ENCODE measurements at places on chromosomes 4 and X.

GRCh38 chr4:39469429-39470077 lies 10.7 kb downstream of the LIAS start:
- peaks cover 7% of the 10 kb centered on the region for H3K36me3 ChIP-seq
- no peak overlapping the region for H3K27ac ChIP-seq
- H3K4me3 ChIP-seq: no peak overlapping the region
- H3K27me3 ChIP-seq: no peaks in the 10 kb centered on the region
- H3K4me1 ChIP-seq: peaks cover 3% of the 10 kb centered on the region

- H3K27ac ChIP-seq: no peak overlapping the region
- no peak overlapping the region for H3K4me3 ChIP-seq
- H3K27me3 ChIP-seq: no peaks in the 10 kb centered on the region
- DNase-seq: no peak
- no peaks in the 10 kb centered on the region for H3K4me1 ChIP-seq
- H3K36me3 ChIP-seq: no peaks in the 10 kb centered on the region
Observed at GRCh38 chrX:39320165-39320564, 518.9 kb downstream of the MID1IP1 start.

DNA sequence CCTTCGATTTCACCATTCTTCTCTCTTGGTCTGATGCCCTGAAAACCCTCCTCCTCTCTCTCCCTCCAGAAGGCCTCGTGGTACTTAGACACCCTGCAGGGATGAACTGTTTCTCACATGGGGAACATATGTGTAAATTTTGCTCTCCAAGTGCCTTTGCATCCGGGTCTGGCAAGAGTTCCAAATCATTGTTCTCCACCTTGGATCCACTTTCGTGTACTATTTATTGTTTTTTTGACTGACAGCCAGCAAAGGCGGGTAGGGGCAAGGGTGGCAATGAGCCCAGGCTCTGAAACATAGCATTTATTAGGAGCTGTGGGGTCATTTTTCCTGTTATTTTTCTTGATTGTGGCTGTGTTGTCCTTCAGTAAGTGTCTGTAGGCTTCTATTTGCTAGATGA lies 81.7 kb downstream of the RTL5 start:
- no peak for DNase-seq
- peaks cover 9% of the 10 kb centered on the region for H3K4me1 ChIP-seq
- no peak overlapping the region for H3K4me3 ChIP-seq

GRCh38 chrX:1400742-1401471 lies 9.0 kb upstream of the SLC25A6 start:
- H3K4me1 ChIP-seq: peaks cover 9% of the 10 kb centered on the region
- DNase-seq: no peak
- no peak overlapping the region for H3K27ac ChIP-seq
- H3K4me3 ChIP-seq: no peak overlapping the region
- peaks cover 66% of the 10 kb centered on the region for H3K36me3 ChIP-seq

DNA sequence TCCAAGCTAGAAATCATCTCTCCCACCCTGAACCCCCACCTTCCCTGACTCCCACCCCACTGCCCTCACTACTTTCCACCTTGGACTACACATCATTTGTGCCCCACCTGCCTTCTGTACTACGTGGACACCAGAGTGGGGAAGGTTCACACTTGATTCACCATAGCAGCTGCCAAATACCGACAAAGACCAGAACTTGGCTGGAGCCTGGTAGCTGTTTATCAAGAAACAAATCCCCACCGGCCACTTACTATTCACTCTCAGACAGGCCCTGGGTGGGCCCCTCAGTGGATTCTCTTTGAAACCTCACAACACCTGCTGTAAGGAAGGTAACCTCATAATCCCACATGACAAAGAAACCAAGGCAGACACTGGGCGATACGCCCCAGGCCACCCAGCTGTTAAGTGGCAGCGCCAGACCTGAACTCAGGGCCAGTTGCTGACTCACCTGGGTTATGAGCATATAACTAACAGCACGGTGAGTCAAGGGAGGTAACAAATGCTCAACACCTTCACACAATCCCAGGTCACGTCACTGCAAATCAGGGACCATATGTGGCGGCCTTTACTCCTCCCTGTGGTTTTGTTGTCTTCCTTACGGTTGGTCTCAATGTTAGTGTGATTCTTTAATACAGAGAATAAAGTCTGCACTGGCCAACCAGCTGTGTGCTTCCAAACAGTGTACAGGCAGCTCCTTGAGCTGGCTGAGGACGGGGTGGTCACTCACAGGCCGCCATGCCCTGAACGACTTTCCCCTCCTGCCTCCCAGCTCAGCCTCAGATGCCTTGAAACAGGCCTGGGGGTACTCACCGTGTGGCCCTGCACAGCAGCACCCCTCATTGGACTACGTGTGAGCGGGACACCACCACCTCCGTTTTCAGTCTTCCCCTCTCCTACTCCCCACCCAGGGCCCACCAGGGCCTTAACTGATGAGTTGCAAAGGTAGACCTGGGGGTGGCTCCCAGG lies 7.5 kb downstream of the WDR1 start:
- H3K27me3 ChIP-seq: no peaks in the 10 kb centered on the region
- DNase-seq: peak; percentile 24
- peaks cover 68% of the 10 kb centered on the region for H3K36me3 ChIP-seq
- H3K4me1 ChIP-seq: peaks cover 61% of the 10 kb centered on the region
- H3K27ac ChIP-seq: peak overlapping the region; percentile 76

- H3K4me1 ChIP-seq: peaks cover 8% of the 10 kb centered on the region
- H3K36me3 ChIP-seq: peaks cover 68% of the 10 kb centered on the region
- H3K4me3 ChIP-seq: no peak overlapping the region
- H3K27me3 ChIP-seq: no peaks in the 10 kb centered on the region
- no peak overlapping the region for H3K27ac ChIP-seq
- DNase-seq: peak; percentile 44
Observed at GRCh38 chrX:154010330-154011087, 9.2 kb downstream of the IRAK1 start.

GRCh38 chr4:41745292-41746024 lies 3.1 kb downstream of the PHOX2B start:
- H3K4me1 ChIP-seq: peaks cover 15% of the 10 kb centered on the region
- H3K4me3 ChIP-seq: no peak overlapping the region
- no peaks in the 10 kb centered on the region for H3K36me3 ChIP-seq
- DNase-seq: no peak

DNA sequence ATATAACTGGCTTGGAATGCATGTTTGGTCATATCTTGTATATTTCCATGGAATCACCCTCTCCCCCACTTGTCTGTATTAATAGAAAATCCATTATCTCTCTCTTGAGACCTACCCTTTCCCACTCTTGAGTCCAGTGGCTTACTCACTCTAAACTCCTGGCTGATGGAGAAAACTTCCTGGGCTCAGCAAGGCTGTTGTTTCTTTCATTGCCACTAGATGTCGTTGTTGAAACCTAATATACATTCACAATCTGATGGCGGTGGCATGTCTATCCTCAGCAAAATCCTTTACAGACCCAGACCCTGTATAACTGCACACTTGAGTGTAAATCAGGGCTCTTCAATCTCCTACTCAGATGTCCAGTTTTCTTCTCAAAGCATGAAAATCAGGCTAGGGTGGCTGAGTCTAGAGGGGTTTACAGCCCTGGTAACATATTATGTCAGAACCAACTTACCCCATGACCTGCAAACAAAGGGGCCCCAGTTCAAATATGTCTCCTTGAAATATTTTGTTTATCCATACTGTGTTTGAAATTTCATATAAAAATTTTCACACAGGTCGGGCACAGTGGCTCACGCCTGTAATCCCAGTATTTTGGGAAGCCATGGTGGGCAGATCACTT lies 70.0 kb upstream of the FAM241A start:
- no peaks in the 10 kb centered on the region for H3K4me1 ChIP-seq
- no peaks in the 10 kb centered on the region for H3K27me3 ChIP-seq
- H3K36me3 ChIP-seq: no peaks in the 10 kb centered on the region
- H3K4me3 ChIP-seq: no peak overlapping the region
- H3K27ac ChIP-seq: no peak overlapping the region
- DNase-seq: peak; percentile 71

DNA sequence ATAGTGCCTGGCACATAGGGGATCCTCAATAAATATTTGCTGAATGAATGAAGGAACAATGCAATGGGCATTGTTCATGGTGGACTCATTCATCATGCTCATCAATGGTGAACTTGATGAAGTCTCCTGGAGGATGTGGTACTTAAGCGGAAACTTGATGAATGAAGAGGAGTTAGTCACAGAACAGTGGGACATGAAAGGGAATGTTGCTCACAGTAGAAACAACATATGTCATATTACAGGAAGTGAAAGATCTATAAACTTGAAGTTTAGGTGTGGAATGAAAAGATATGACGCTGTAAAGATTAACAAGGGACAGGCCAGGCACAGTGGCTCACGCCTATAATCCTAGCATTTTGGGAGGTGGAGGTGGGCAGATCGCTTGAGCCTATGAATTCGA lies 224.1 kb downstream of the PPP3CA start:
- no peak overlapping the region for H3K27ac ChIP-seq
- DNase-seq: no peak
- H3K4me3 ChIP-seq: no peak overlapping the region

DNA sequence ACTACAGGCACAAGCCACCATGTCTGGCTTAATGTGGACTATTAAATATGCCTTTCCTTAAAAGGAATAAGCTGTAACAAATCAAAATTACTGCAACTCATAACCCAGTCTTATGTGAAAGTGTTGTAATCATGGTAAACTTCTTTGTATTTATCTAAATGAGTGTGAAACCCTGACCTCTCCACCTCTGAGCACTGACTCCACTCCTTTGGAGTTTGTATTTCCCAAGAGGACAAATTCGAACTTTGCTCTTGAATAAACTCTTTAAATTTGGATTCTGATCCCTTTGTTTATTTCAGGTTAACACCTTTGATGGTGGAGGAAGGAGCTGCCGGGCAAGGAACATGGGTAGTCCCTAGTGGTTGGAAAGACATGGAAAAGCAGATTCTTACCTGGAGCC lies 48.3 kb upstream of the FAM9A start:
- DNase-seq: no peak
- no peaks in the 10 kb centered on the region for H3K27me3 ChIP-seq
- H3K27ac ChIP-seq: peak overlapping the region; percentile 80
- H3K4me3 ChIP-seq: no peak overlapping the region
- H3K36me3 ChIP-seq: no peaks in the 10 kb centered on the region

DNA sequence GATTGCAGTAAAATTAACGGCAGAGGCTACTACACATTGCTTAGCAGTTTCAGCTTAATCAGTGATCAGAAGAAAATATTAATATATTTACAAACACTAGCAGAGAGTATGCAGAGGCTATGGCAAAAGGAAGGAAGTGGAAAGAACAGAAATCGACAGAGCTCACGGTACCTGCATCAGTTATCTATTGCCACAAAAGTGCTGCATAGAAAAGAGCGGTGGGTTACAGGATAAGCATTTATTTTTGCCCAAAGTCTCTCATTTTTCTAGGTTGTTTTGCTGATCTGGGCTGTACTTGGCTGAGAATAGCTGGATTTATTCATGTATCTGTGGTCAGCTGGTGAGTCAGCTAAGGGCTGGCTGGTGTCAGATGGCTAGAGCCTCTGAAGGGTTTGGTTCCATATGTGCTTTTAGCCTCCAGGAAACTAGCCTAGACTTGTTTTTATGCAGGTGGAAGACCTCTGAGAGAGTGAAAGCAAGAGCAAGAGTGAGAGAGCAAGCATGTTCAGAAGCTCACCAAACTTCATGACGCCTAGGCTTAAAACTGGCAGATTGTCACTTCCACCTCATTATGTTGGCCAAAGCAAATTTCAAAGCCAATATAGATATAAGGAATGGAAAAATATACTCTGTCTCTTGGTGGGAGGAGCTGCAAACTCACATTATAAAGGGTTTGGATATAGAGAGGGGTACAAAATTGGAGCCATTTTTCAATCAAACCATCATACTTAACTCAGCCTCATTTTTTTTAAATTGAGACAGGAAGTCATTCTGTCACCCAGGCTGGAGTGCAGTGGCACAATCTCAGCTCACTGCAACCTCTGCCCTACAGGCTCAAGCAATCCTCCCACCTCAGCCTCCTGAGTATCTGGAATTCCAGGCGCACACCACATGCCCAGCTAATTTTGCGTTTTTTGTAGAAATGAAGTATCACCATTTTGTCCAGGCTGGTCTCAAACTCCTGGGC lies 153.2 kb upstream of the RPL34 start:
- no peaks in the 10 kb centered on the region for H3K27me3 ChIP-seq
- H3K4me3 ChIP-seq: no peak overlapping the region

GRCh38 chr4:111391829-111392228 lies 753.4 kb upstream of the FAM241A start:
- DNase-seq: no peak
- H3K4me3 ChIP-seq: no peak overlapping the region
- no peak overlapping the region for H3K27ac ChIP-seq
- H3K36me3 ChIP-seq: no peaks in the 10 kb centered on the region

DNA sequence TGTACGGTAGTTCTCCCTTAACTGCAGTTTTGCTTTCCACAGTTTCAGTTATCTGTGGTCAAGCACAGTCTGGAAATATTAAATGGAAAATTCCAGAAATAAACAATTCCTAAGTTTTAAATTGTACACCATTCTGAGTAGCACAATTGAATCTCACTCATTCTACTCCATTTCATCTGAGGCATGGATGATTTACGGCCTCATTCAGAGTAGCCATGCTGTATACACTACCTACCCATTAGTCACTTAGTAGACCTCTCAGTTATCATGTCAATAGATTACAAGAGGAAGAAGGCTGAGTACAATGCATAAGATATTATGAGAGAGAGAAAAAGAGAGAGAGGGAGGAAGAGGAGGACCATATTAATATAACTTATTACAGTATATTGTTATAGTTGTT lies 77.5 kb downstream of the ENOX2 start:
- H3K27me3 ChIP-seq: no peaks in the 10 kb centered on the region
- H3K36me3 ChIP-seq: no peaks in the 10 kb centered on the region
- no peak overlapping the region for H3K4me3 ChIP-seq

DNA sequence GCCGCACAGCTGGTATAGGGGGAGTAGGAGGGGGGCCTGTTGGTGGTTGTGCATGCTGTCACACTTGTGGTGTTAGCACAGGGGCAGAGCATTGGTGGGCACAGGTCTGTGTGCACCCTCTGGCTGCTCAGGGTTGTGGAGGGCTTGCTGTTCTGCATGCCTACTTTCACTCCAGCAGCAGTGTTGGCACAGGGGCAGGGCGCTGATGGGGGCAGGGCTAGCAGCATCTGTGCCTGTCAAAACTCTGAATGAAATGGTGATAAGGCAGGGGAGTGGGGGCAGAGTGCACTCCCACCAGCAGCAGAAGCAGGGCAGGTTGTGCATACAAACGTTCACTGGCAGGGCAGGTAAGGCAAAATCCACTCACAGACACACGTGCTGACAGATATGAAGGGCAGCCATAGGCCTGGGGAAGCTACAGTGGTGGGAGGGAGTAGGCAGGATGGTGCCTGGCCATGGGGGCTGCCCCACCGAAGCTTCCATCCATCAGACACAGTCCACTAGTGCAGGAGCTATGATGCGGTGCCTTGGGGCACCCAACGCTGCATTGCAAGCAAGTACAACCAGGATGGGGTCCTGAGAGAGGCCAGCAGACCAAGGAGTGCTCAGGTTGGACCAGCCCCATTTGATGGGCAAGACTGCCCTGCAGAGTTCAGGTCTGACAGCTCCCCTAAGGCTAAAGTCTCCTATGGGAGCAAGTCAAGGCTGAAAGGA lies 160.7 kb upstream of the SPANXC start:
- DNase-seq: no peak
- H3K4me3 ChIP-seq: no peak overlapping the region
- no peaks in the 10 kb centered on the region for H3K36me3 ChIP-seq
- H3K27me3 ChIP-seq: no peaks in the 10 kb centered on the region
- H3K4me1 ChIP-seq: no peaks in the 10 kb centered on the region

GRCh38 chr4:145825255-145825654 lies 113.4 kb downstream of the ZNF827 start:
- H3K4me1 ChIP-seq: peaks cover 6% of the 10 kb centered on the region
- H3K36me3 ChIP-seq: no peaks in the 10 kb centered on the region
- no peak overlapping the region for H3K4me3 ChIP-seq
- H3K27ac ChIP-seq: no peak overlapping the region
- no peaks in the 10 kb centered on the region for H3K27me3 ChIP-seq
- DNase-seq: no peak
